Activated gamma-delta T cell (primary cell): ENCODE measurements at places on chromosomes 4 and X.

DNA sequence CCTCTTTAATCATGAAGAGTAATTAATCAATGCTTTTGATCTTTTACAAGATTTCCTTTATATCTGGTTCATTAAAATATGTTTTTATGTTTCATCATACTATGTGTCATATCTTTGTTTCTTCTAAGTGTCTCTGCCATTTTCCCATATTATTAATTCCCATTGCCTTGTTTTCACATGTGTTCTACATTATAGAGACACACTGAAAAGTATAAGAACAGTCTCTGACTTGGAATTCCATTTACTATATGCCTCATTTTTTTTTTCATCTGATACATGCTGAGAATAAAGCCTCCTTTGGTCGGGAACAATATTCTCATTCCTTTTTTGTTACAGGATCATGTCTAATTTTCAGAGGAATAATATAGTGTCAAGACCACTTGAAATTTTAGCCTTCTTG is 4.3 kb downstream of the BANK1 start:
- DNase-seq, result no peak

DNA sequence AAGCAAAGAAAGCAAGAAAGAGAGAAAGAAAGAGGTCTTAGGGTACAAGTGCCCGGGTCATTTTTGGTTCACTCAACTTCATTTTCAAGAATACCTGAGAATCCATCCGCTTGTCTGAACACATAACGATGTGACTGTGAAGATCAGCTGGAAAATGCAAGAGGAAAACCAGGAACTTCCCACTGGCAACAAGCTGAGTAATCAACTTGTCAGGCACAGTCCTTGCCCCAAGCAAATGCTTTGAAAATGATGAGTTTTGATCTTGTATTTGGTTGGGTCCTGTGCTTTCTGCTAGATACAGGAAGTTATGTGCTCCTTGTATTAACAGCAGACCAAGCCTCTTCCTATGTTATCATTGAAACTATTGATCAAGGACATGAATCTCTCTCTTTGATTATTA is 239.1 kb downstream of the ASMT start:
- DNase-seq, result no peak

GRCh38 chr4:176042195-176042594 is 23.4 kb upstream of the WDR17 start:
- no peak for DNase-seq

GRCh38 chr4:82510216-82510615 is 51.6 kb downstream of the TMEM150C start:
- no peak for DNase-seq

DNA sequence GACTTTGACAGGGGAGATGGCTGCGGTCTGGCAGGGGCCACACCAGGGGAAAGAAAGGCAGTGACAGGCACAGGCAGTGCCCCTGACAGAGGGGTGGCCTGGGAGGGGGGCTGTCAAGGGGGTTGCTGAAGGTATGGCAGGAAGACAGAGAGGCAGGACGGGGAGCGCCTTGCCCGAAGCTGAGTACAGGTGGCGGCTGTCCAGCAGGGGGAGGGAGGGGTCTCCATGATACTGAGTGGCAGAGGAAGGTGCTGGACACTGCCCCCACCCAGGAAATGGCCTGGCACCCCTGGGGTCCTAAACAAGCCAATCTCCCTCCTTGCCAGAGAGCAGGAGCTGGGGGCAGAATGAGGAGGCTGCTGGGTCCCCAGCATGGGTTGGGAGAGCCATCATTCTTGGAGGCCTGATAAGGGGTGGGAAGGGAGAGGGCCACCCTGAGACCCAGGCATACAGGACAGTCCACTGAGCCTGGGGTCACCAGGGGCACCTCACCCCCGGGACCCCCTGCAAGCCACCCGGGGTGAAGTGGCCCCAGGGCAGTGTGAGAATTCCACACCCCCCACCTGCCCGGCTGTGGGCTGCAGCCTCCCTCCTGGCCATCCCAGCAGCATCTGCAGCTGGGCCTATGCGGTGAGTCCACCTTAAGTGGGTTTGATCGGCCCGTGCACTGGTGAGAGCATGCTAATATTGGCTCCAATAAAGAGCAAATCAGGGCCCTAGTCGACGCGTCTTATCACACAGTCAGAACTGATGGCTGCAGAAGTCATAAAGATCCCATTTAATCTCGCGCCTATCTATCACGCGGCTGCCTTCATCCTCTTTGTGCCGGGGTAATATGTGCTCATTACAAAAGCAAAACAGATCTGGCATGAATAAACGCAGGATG is 108.5 kb downstream of the FAM53A start:
- DNase-seq, result no peak

DNA sequence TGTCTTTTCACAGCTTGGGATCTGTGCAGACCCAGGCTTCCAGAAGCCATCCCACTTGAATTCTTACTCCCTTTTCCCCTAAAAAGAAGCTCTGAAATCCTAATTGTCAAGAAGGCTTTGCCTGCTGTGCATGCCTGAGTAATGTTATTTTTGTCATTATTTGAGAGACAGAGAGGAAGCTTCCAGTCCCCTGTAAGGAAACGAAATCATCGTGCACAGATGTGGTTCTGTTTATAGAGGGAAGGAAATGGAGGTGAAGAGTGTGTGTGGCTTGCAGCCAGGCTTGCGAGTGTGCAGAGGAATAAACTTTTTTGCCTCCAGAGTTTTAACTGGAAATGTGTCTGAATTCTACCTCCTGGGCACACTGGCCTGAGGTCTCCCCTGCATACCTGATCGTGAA is 70.2 kb downstream of the TBL1X start:
- DNase-seq, result no peak

DNA sequence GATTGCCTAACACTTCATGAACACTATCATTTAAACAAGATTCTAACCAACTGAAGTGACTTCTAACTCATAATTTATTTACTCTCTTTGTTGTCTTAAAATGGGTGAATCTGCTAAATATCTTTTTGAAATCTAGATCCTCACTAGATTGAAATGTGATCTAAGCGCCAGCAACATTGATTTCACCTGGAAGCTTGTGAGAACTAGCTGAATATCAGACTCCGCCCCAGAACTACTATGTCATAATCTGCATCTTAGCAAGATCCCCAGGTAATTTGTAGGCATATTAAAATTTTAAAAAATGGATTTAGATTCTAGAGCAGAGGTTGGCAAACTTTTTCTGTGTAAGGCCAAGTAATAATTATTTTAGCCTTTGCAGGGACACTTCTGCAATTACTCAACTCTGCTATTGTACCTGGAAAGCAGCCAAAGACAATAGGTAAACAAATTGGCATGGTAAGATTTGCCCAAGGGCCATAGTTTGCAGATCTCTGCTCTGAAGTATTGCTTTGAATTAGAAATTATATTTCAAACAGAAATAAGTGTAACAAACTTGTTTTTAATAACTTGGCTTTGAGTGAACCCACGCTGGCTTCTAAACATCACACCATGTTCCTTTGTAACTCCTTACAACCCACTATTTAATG is 121.5 kb downstream of the REELD1 start:
- DNase-seq, result no peak

DNA sequence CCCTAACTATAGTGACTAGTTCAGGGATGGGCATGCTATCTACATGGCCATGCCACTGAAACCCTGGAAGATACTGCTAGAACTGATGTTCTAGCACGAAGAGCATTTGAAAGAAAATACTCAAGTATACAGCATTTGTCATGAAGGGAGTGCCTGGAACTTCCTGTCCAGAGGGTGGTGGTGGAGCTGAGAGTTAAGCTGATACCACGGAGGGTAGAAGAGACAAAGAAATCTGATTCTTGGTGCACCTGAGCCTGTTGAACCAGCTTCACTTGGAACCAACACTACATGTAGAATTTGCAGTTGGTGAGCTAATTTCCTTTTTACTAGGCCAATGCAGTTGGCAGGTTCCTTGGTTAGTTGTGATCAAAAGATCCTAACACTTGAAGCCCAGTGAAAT is 116.4 kb downstream of the CCNG2 start:
- no peak for DNase-seq

GRCh38 chr4:72875138-72875537 is 194.4 kb downstream of the COX18 start:
- no peak for DNase-seq

DNA sequence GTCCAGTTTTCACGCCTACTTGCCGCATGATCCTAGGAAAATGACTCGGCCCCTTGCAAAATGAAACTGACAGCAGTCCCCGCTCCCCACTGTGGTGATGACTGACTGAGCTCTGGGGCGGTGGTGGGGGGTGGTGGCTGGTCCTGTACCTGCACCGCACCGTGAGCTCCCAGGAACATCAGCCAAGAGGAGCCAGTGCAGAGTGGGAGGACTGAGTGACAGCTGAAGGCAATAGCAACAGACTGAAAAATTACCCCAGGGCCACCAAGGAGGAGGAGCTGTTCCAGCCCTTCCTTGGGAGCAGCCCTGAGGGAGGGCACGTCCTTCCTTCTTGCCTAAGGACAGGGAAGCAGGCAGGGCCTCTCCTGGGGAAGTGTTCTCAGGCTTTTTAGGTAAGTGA is 2.4 kb upstream of the C4orf50 start:
- DNase-seq, result no peak

DNA sequence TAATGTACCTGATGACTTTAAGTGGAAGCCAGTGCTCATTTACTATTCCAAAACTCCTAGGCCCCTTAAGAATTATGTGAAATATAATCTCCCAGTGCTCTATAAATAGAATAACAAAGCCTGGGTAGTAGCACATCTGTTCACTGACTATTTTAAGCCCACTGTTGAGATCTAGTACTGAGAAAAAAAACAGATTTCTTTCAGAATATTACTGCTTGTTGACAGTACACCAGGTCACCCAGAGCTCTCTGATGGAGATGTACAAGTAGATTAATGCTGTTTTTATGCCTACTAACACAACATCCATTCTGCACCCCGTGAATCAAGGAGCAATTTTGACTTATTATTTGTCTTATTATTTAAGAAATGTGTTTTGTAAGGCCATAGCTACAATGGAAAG is 75.7 kb downstream of the FAM47C start:
- no peak for DNase-seq

DNA sequence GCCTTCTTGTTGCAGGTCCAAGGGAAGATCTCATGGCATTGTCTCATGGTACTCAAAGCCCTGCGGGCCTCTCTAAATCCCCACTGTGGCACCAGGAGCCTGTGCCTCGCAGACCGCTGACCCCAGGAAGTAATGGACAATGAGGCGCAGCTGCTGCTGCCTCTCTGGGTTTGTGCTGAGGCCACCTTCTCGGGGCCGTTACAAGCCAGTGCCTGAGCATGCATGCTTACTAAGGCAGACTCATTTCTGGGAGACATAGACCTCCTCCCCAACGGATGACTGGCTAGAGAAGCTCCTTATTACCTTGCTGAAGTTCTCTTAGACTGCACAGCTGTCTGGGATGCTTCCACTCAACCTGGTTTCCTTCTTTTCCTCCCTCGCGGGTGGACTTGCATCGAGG is 1.3 kb downstream of the BDH2 start:
- DNase-seq, result no peak

DNA sequence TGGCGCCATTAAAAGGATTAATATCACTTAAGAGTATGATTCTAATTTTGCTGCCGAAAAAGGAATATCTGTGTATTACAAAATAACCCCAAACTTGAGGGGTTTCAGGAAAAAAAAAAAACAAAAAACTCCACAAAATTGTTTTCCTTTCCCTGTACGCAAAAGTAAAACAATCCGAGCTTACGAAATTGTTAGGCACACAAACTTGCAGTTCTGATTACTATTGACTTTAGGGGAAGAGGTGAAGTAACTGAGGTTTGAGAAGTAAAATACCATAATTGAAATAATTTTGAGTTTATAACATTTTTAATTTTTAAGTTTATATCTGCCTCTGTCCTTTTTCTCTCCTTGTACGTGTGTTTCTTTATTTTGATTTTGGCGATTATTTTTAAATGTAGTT is 64.8 kb downstream of the USP9X start:
- no peak for DNase-seq

- DNase-seq, result no peak
Measured at GRCh38 chr4:167903291-167903721, 189.0 kb upstream of the ANXA10 start.

DNA sequence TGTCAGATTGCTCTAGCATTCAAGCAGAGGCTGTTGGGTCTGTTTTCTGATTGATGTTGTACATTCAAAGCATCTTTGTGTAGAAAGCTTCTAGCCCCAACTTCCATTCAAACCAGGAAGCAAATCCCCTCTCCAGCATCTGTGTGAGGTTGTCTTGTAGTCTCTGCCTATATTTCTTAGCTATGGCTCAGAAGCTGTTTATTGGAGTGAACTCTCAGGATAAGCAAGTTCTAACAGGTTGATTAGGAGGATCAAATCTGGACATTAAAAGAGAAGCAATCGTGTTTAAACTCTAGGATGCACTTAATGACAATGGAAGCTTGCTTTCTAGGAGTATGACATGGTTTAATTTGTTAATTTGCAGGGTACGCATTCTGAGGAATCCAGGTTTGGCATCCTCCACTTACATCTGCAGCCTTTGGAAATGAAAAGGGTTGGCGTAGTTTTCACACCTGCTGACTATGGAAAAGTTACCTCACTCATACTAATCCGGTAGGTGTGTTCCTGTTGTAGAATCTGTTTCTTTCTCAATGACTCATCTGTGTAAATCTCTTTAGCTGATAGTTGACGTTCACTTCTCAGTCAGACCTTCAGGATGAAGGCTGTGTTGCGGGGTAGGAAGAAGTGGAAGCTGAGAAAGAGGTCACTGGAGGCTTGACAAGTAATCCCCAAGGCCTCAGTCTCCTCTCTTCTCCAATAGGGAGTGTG is 88.0 kb upstream of the TLR2 start:
- DNase-seq, result no peak

- no peak for DNase-seq
Measured at GRCh38 chr4:114052227-114052626, 72.8 kb upstream of the ARSJ start.

DNA sequence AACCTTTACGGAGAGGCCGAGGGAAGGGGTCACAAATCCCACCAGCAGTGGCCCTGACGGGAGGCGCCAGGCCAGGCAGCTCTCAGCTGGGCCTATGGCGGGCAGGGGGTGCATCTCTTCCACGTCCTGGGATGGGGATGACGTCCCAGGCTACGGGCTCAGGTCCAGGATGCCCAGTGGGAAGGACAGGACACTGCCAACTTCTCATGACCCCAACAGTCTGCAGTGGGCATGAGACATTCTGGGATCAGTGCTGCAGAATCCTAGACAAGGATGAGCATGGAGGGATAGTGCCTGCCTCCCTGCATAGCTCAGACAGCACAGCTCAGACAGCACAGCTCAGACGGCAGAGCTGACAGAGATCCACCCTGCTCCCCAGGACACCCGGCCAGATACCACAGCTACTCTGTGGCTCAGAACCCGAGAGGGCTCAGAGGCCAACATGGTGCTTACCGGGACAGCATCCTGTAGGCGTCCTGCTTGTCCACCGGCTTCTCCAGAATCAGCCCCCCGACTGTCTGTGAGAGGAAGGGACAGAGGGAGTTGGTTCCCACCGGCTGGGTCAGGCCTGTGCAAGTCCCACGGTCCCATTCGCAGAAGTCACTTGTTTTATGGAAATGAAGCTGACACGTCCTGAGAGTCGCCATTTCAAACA is 17.3 kb downstream of the ASMTL start:
- DNase-seq, result no peak

DNA sequence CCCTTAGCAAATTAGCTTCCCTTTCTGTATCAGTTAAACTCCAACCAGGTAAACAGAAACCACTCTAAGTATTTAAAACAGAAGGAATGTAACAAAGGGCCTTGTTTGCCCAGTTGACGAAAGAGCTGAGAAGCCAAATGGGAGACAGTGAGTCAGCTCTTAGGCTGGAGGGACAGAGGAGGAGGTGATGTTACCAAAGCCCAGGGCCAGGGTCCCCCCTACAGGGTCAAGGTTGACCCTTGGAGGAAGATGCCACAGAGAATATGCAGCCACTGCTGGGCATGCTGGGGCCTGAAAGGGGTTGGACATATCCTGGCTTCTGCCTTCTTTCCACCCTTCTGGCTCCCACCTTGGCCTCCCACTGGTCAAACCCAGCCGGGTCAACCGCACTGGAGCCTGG is 38.3 kb upstream of the LGI2 start:
- DNase-seq, result no peak

GRCh38 chr4:7978907-7979651 is 39.4 kb upstream of the AFAP1 start:
- DNase-seq, result no peak
